ENCODE measurements at places on chromosomes 1 and 21. TPM values are rescaled to one million over a fixed set of nuclear protein-coding genes. Genes with fewer than 3 reads are reported as not detected.

IGFN1 gene
- not detected for total RNA-seq

ADAM30 gene
- not detected for total RNA-seq

AMY2B gene
- 1.1 TPM for total RNA-seq

CLDN8 gene
- total RNA-seq, result not detected

CD58 gene
- total RNA-seq, result 14.1 TPM

TAS1R1 gene
- not detected for total RNA-seq

SLFNL1 gene
- not detected for total RNA-seq

UBL4B gene
- not detected for total RNA-seq

PTGFR gene
- 13.3 TPM for total RNA-seq

DNA sequence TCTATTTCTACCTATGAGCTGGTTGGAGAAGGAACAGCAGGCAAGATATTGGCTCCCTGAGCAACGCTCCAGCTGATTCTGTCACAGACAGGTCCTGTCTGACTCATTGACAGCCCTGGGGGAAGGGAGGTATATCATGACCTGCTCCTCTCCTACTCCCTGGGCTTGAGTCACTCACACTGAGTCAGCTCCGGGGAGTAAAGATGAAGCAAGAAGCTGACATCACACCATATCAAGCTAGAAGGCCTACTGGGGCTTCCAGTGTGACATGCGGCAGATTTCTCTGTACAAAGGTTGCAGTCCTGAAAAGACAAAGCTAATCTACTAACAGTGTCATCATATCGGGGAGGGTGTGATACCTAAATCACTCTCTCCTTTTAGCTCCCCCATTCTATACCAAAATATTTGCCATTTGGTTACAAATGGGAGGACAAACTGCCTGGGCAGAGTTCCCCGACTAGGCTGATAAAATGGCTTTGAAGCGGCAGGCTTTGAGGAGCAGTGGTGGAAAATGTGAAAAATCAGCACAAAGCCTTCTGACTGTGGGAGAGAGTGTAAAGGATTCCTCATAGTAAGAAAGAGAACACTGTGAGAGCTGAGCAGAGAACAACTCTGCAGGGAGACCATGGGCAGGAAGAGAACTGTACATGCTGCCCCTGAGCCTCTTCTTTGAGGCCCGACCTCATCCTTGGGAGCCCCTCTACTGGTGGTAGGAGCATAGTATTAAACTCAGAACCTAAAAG, 15.5 kb downstream of the PI4KB start:
- peak overlapping the region; percentile 9 for H3K4me3 ChIP-seq
- H3K27me3 ChIP-seq, result no peaks in the 10 kb centered on the region
- peak; percentile 100 for DNase-seq
- H3K4me1 ChIP-seq, result peaks cover 44% of the 10 kb centered on the region

GRCh38 chr1:209651138-209651587, 1.1 kb downstream of the LAMB3 start:
- peak overlapping the region; percentile 55 for H3K27ac ChIP-seq
- H3K36me3 ChIP-seq, result no peaks in the 10 kb centered on the region
- peak; percentile 91 for DNase-seq
- H3K27me3 ChIP-seq, result no peaks in the 10 kb centered on the region

GRCh38 chr21:26753822-26754221, 91.4 kb downstream of the ADAMTS1 start:
- no peak for DNase-seq
- no peak overlapping the region for H3K27ac ChIP-seq
- peaks cover 28% of the 10 kb centered on the region for H3K4me1 ChIP-seq
- no peak overlapping the region for H3K4me3 ChIP-seq
- H3K36me3 ChIP-seq, result no peaks in the 10 kb centered on the region

- H3K27ac ChIP-seq, result no peak overlapping the region
- no peaks in the 10 kb centered on the region for H3K36me3 ChIP-seq
- H3K4me1 ChIP-seq, result peaks cover 13% of the 10 kb centered on the region
- H3K4me3 ChIP-seq, result no peak overlapping the region
Measured at GRCh38 chr1:22888320-22889075, 84.2 kb downstream of the LACTBL1 start.

- H3K4me3 ChIP-seq, result no peak overlapping the region
- H3K27ac ChIP-seq, result no peak overlapping the region
- H3K27me3 ChIP-seq, result 0 out of 2 replicates have a peak, but pooled peaks cover 6% of the 10 kb centered on the region
- H3K36me3 ChIP-seq, result no peaks in the 10 kb centered on the region
- no peaks in the 10 kb centered on the region for H3K4me1 ChIP-seq
Measured at GRCh38 chr1:89780721-89781120, 40.1 kb upstream of the LRRC8D start.

GRCh38 chr1:157968508-157968907, 24.9 kb upstream of the KIRREL1 start:
- peak; percentile 79 for DNase-seq
- H3K36me3 ChIP-seq, result no peaks in the 10 kb centered on the region
- peaks cover 29% of the 10 kb centered on the region for H3K4me1 ChIP-seq
- no peak overlapping the region for H3K4me3 ChIP-seq
- no peaks in the 10 kb centered on the region for H3K27me3 ChIP-seq
- H3K27ac ChIP-seq, result peak overlapping the region; percentile 86

GRCh38 chr1:225652729-225653462, at the start of gene ENAH:
ENAH (minus strand) TSS chr1:225653123; CDS start chr1:225652690, 433 bp downstream.
- peak within 1 kb of the TSS; percentile 94 for H3K27ac ChIP-seq
- H3K36me3 ChIP-seq, result no peaks in the 10 kb centered on the region
- peak within 1 kb of the TSS; percentile 97 for H3K4me3 ChIP-seq
- DNase-seq, result peak; percentile 93

DNA sequence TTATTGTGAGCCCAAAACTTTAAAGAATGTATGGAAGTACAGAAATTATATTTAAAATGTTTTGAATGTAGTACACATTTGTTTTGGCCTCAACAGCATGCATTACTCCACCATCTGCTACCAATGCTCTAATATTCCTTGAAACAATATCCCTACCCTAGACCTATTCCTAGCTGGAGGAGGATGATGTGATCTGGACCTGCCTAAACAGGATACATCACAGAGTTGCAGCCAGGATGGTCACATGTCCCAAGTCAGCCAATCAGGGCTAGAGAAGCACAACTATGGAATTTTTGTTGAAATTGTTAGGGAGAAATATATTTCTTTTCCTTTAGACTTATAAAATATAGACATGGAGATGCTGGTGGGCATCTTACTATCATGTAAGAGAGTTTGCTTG, 623.3 kb upstream of the NR5A2 start:
- no peak overlapping the region for H3K4me3 ChIP-seq
- peaks cover 13% of the 10 kb centered on the region for H3K27me3 ChIP-seq
- DNase-seq, result peak; percentile 24
- H3K4me1 ChIP-seq, result no peaks in the 10 kb centered on the region
- no peak overlapping the region for H3K27ac ChIP-seq

DNA sequence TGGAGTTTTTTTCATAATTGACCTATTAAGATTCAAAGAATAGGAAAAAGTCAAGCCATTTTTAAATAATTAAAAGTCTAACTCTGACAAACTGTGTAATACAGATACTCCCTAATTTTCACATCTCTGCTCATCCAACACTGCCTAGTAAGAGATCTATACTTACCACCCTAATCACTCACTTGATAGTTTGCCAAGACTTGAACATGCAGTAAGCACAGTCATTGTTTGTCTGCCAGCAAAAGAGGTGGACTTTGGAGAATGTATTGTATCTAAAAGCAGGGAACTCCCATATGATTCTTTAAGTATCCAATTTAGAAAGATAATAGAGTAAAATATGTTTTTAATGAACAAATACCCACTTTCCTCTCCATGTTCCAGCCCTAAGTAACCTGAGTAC, 15.5 kb downstream of the TMEM59 start:
- no peaks in the 10 kb centered on the region for H3K27me3 ChIP-seq
- no peak overlapping the region for H3K27ac ChIP-seq
- H3K36me3 ChIP-seq, result peaks cover 63% of the 10 kb centered on the region
- no peaks in the 10 kb centered on the region for H3K4me1 ChIP-seq
- DNase-seq, result peak; percentile 61
- H3K4me3 ChIP-seq, result no peak overlapping the region

GRCh38 chr1:223674119-223674890, 8.8 kb upstream of the CAPN8 start:
- no peaks in the 10 kb centered on the region for H3K36me3 ChIP-seq
- no peaks in the 10 kb centered on the region for H3K4me1 ChIP-seq

GRCh38 chr1:206526064-206526911, 19.0 kb downstream of the RASSF5 start:
- H3K4me3 ChIP-seq, result no peak overlapping the region
- no peak overlapping the region for H3K27ac ChIP-seq
- no peaks in the 10 kb centered on the region for H3K36me3 ChIP-seq
- no peaks in the 10 kb centered on the region for H3K4me1 ChIP-seq
- no peak for DNase-seq

DNA sequence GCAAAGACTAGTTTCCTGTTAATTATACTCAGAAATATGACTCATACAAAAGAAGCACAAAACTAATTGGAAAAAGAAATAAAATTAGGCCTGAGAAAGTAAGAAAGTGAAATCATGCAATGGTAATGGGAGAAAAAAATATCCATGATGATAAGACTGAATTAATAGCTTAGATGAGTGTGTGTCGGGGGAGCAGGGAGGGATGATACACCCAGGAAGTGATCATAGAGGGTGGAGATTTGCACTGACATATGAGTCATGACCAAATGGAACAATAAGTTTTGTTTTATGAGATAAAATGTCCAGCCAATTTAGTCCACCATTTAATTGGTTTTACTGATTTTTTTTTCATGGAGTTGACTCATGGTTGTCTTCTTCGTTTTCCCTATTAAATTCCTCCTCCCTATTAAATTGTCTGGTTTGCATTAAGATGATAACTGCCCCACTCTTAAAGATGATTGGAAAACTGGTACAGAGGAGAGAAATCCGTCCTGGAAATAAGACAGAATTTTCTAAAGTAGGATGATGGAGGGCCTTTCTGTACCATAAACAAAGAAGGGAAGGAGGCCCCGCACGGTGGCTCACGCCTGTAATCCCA, 111.7 kb upstream of the KCNJ6 start:
- H3K4me3 ChIP-seq, result no peak overlapping the region
- peaks cover 40% of the 10 kb centered on the region for H3K27me3 ChIP-seq
- peak; percentile 75 for DNase-seq
- H3K27ac ChIP-seq, result no peak overlapping the region
- H3K36me3 ChIP-seq, result no peaks in the 10 kb centered on the region
- H3K4me1 ChIP-seq, result peaks cover 7% of the 10 kb centered on the region

DNA sequence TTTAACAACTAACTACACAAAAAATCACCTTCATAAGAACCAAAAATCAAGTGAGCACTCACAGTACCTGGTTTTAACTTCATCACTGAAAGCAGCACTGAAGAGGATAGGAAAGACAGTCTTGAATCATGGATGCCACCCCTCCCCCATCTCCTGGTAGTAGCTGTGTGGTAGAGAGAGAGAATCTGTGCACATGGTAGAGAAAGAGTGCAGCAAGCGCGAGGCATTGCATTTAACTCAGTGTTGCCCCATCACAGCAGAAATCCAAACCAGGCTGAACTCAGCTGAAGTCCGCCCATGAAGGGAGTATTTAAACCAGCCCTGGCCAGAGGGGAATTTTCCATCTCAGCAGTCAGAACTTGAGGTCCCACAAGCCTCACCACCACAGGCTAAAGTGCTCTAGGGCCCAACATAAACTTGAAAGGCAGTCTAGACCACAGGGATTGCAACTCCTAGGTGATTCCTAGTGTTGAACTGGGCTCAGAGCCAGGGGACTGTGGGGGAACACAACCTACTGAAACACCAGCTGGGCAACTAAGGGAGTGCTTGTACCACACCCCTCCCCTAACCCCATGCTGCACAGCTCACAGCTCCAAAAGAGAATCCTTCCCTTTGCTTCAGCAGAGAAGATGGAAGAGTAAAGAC, 38.4 kb downstream of the VAV3 start:
- DNase-seq, result no peak
- no peak overlapping the region for H3K27ac ChIP-seq
- no peaks in the 10 kb centered on the region for H3K27me3 ChIP-seq
- H3K36me3 ChIP-seq, result no peaks in the 10 kb centered on the region

DNA sequence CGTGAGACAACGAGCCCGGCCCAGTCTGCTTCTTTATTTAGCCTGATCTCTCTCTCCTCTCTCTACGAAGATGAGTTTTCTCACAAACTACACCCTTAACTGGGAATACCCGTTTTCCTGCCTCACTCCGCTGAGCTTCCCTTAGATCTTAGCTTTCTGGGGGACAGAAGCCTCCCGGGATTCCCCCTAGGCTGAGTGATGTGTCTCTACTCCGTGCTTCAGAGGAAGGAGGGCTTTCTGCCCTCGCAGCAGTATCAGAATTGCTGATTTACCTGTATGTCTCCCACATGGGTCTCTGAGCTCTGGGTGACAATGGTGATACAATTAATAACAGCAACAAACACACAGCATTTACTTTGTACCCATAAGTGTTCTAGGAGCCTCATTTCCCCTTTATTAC, 1.0 kb downstream of the ZBTB17 start:
- 0 out of 2 replicates have a peak, but pooled peaks cover 5% of the 10 kb centered on the region for H3K36me3 ChIP-seq
- no peaks in the 10 kb centered on the region for H3K27me3 ChIP-seq
- DNase-seq, result peak; percentile 15
- peak overlapping the region; percentile 70 for H3K27ac ChIP-seq
- peak overlapping the region; percentile 86 for H3K4me3 ChIP-seq

GRCh38 chr1:108357802-108358201, 92.3 kb upstream of the NBPF6 start:
- no peak overlapping the region for H3K4me3 ChIP-seq
- no peak for DNase-seq
- H3K4me1 ChIP-seq, result no peaks in the 10 kb centered on the region
- H3K27ac ChIP-seq, result no peak overlapping the region
- no peaks in the 10 kb centered on the region for H3K27me3 ChIP-seq
- H3K36me3 ChIP-seq, result no peaks in the 10 kb centered on the region

- H3K36me3 ChIP-seq, result no peaks in the 10 kb centered on the region
- H3K27me3 ChIP-seq, result no peaks in the 10 kb centered on the region
- H3K4me3 ChIP-seq, result peak overlapping the region; percentile 63
- DNase-seq, result peak; percentile 63
- peaks cover 46% of the 10 kb centered on the region for H3K4me1 ChIP-seq
Measured at GRCh38 chr1:27575840-27576331, 28.1 kb downstream of the AHDC1 start.

DNA sequence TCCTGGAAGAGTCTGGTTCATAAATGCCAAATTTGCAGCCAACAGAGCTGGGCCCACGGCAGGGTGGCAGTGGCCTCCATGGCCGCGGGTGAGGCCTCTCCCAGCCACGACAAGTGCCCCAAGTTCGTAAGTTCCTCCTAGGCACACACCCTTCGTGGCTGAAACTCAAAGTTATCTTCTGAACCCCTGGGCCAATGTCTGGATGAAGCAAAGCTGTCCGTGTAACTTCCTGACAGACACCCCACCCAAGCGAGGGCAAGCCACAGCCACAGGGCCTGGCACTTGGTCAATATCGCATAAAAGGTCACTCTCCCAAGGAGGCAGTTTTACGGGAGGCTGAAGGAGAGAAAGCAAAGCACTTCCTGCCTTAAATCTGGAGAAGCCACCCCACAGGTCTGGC, 27.8 kb upstream of the GPR153 start:
- H3K4me3 ChIP-seq, result no peak overlapping the region
- H3K36me3 ChIP-seq, result no peaks in the 10 kb centered on the region
- H3K27ac ChIP-seq, result no peak overlapping the region
- H3K27me3 ChIP-seq, result no peaks in the 10 kb centered on the region

DNA sequence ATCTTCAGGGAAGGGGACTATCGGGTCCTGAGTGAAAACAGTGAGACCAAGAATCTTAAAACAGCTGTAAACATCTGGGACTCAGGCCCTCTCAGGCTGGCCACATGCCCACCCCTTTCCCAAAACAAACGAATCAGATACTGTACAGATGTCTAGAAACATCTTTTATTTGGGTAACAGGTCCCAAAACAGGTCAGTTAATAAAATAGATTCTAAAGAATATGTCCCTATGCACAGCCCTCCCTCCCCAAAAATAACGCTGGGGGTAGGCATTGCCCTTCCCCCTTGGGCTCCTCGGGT, 499 bp upstream of the CRTC2 start:
- H3K27me3 ChIP-seq, result no peaks in the 10 kb centered on the region
- H3K4me1 ChIP-seq, result peaks cover 8% of the 10 kb centered on the region
- no peaks in the 10 kb centered on the region for H3K36me3 ChIP-seq
- H3K4me3 ChIP-seq, result peak overlapping the region; percentile 90

Measured in GM23248 (cell line).